ENCODE measurements at places on chromosomes 1 and 21.

- DNase-seq = no peak
Observed at GRCh38 chr1:22562584-22563583, at the start of gene EPHA8. Gene EPHA8 (plus strand): TSS chr1:22563489. CDS start chr1:22563636, 147 bp downstream.

DNA sequence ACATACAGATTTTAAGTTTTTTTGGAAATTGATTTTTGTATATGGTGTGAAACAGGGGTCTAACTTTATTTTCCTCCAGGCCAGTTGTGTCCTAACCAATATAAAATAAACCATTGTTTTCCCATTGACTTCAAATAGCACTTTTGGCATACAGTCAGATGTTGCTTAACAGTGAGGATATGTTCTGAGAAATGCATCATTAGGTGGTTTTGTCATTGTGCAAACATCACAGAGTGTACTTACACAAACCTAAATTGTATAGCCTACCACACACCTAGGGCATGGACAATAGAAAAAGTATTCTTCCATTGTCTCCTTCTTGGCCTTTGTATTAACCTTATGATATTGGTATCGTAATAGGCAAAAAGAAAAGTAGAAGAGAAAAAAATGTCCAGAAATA lies 37.4 kb upstream of the DISP1 start:
- DNase-seq = no peak

GRCh38 chr21:36535618-36536241 lies 55.8 kb upstream of the CLDN14 start:
- DNase-seq = no peak

GRCh38 chr1:118627435-118627834 lies 360.7 kb downstream of the TBX15 start:
- DNase-seq = no peak

GRCh38 chr1:27137544-27138075 lies 17.3 kb downstream of the SLC9A1 start:
- no peak for DNase-seq

DNA sequence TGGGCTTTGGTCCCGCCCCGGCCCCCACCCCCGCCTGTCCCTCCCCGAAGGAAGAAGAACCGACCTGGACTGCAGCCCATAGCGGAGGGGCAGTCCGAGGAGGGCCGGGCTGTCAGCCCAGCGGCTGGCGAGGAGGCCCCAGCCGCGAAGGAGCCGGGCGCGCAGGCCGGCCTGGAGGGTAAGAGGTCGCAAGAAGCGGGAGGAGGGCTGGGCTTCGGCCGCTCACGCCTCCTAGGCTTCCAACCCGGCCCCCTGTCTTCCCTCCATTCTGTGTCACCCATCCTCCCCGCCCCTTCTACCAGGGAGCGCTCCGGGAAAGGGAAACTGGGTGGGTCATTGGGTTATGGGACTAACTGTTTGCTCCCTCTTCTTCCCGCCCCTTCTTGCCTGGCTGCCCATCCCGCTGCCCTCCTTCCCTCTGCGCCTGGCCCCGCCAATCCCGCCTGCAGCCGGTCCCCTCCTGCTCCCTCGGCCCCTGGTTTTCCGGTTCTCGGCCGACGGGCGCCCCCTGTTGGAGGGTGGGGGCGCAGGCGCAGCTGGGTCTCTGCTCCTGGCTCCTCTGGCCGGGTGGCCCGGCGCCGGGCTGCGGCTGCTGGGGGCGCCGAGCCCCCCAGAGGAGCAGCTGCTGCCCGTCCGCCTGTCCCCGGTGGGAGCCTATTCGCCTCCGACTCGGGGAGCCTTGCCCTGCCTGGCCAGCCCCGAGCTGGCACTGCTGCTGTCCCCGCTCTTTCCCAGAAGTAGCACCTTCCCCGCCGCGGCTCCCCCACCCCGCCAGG lies 2.4 kb downstream of the RUSC1 start:
- DNase-seq = peak; percentile 82

GRCh38 chr1:221989741-221990140 lies 247.9 kb upstream of the DUSP10 start:
- DNase-seq = no peak

DNA sequence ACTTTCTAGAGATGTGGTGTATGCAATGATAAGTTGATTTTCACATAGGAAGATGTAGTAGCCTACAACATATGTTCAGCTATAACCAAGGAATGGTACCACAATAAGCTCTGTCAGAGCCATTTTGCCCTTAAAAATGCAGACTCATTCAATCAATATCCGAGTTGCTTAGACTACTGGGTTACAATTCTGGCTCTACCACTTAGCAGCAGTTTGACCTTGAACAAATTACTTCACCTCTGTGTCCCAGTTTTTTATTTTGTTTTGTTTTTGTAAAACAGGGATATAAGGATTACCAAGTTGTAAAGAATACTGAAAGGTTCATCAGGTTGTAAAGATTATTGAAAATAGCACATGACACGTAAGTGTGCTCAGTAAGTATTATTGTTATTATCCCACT lies 9.3 kb downstream of the EPS15 start:
- DNase-seq = no peak

- DNase-seq = no peak
Observed at GRCh38 chr21:42863504-42863870, 15.9 kb downstream of the WDR4 start.

DNA sequence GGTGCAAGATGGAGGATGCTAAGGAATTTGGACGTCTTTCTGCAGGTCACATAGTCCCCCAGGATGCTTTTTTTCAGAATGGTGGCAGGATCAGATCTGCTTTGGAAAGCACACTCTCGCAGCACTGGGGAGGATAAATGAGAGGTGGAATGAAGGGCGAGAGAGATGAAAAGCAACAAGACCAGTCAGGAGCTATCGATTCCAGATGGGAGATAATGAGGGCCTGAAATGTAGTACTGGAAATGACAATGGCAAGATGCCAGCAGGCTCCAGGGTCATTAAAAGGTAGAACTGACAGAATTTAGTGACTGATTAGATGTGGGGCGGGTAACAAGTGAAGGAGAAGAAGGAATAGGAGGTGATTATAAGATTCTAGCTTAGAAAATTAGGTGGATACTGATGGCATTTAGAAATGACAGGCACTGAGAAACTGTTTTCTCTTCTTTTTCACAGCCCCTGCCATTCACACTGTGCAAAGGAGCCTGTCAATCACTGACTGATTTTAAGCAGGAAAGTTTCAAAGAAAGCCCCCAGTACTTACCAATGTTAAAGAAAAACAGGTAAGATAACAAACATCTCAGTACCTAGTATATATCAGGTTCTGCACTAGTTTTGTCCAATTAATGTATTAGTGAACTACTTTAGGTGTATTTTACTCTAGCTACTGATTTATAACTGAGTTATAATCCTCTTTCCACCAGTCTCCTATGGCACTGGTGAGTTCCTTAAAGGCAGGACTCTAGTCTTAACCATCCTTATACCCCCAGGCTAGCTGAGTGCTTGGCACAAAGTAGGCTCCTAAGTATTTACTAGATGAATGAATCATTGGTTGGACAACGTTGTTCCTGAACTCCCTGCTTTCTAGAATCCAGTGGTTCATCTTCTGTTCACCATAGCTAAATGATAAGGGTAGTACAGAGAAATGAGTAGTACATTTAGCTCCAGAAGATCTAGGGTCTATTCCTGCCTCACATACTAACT lies 9.2 kb downstream of the PIGM start:
- DNase-seq = no peak

DNA sequence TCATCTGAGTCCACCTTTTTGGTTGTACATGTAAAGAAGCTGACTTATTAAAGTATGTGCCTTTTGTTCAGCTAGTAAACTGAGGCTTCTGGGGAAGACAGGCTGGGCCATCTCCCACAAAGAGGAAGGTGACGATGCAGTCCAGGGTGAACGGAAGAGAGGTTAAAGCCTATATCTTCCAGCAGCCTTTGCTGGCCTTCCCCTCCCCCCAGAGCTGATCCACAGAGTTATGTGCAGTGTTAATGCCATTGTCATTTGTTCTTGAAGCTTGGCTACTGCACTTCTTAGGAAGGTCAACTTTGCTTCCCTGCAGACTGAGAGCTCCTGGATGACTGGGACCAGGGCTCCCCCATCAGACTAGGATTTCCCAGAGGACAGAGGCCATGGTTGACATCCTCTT lies 2.2 kb downstream of the SLC30A2 start:
- no peak for DNase-seq

DNA sequence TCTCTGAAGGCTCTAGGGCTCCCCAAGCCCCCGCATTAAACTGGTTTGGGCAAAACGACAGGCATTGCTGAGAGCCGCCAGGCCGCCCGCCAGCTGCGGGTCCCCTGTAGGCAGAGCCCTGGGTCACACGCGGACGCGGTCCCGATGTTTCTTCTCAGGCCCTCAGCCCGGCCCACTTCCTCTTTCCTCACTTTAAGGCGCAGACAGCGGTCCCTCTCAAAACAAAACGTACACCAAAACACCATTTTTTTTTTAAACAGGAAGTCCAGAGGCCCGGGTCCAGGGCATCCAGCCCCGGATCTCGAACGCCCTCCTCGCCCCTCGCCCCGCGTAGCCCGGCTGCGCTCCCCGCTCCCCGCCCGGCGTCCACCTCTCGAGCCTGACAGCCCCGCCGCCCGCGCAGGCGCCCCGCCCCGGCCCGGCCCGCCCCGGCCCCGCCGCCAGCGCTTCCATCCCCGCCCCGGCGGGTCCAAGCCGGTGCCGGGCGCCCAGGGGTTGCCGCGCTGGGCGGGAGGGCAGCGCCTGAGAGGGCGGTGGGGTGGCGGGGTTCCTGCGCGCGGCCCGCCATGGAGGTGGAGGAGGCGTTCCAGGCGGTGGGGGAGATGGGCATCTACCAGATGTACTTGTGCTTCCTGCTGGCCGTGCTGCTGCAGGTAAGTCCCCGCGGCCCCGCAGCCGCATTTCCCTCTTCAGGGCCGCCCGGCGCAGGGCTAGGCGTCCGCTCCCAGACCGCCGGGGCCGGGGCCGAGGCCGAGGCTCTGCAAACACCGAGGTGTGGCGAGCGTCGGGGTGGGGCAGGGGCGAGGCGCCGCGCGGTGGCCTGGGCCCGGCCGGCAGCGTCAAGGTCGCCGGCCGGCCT lies at the start of gene SLC22A15:
TSS of gene SLC22A15 (plus strand) at position 452 of the 859 bp plus-strand sequence. CDS start at position 567, 115 bp downstream.
- no peak for DNase-seq

- no peak for DNase-seq
Observed at GRCh38 chr21:27804515-27804914, 837.6 kb upstream of the ADAMTS5 start.

- DNase-seq = no peak
Observed at GRCh38 chr1:159429074-159429861, 2.7 kb upstream of the OR10J4 start.

DNA sequence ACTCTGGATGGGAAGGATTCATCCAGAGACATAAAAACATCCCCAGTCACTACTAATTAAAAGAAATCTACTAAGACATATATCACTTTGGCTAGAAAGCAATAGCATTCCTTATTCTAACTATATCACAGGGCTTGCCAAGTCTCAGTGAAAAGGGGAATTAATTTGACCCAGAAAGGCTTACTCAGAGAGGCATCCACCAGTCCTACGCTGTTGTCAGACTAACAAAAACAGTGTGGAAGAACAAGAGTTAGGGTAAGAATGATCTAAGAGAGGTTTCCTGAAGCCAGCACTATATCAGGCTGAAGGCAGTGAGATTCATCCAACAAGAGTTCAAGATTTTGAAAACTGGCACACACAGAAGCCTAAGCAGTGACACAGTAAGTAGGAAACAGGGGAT lies 126.1 kb downstream of the GDAP2 start:
- no peak for DNase-seq

DNA sequence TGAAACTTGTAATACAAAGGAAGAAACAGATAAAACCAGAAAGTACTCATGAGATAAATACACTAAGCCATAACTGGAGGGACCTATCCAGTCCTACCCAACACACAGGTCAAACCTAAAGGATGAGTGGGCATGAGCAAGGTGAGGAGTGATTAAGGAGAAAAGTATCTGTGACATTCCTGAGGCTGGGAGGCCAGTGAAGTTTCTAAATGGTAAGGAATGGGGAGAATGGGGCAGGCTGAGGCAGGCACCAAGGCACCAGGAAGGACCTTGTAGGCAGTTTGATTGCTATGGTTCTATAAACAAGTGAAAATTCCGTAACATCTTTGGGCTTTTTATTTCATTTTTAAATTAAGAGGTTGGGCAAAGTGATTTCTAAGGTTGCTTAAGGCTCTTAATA lies 10.4 kb downstream of the DDX59 start:
- DNase-seq = no peak

- no peak for DNase-seq
Observed at GRCh38 chr1:23456226-23456625, 27.8 kb downstream of the ASAP3 start.

GRCh38 chr1:181206979-181207790 lies 118.7 kb downstream of the IER5 start:
- no peak for DNase-seq

DNA sequence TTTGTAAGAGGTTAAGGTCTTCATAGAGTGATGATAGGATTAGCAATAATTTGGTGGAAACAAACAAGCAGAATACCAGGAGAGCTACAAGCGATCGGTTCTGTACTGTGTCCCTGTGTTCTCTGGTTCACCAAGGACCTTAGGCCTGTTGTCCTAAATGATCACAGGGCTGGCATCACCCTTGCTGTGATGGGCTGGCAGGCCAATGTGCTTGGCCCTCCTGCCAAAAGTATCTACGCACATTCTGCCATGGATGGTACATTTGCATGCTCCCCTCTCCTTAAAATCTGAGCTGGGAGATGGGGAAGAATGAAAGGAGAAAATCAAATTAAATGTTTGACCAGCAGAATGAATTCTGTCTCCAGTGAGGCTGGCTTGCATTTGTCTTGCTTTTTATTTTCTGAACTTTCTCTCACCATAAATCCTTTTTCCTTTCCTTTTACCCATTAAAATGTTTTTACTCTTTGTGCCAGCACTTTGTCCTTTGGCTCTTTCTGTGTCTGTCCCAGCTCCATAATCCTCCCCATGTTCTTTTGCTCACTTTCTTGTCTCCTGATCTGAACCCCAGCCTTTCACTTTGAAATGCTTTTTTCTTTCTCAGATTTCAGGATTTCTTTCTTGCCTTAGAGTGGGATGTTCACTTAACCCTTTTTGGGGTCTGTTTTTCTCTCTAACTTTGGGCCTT lies 51.7 kb downstream of the PBX1 start:
- DNase-seq = no peak

- no peak for DNase-seq
Observed at GRCh38 chr21:35072960-35073359, 23.9 kb upstream of the RUNX1 start.

GRCh38 chr1:171805395-171806115 lies 24.1 kb downstream of the METTL13 start:
- no peak for DNase-seq

DNA sequence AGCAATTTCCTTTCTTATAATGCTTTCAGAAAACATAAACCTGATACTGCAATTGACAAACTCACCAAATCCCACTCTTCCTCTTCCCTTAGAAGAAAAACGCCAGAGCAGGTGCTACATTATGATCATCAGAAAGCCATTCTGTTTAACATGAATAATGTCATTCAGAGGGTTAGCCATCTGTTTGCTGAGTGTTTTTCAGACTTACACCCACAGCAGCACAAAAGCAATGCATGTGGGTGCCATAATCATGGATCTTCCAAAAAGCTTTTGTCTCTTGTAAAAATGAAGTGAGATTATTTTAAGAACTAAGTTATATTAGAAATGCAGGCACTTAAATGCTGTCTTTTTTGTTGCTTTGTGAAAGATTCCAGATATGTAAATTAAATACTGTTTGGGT lies 204.6 kb upstream of the TMPRSS15 start:
- DNase-seq = no peak

DNA sequence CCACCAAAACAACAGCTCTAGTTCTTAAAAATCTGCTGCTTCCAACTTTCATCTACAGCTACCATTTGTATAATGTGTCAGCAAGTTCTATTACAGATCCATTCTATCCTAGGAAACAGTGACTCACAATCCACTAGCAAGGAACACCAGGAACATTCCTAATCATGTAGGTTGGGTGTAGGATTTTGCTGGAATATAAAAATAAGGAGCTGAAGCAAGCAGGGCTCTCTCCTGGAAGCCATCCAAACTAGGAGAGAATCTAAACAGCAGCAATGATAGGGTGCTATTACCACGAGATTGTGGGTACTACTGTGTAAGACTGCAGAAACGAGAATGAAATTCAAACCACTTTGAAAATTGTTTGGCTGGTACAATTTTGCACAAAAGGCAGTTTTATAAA lies 135.0 kb downstream of the PTPN14 start:
- no peak for DNase-seq
